GOT3 (cell line): ENCODE measurements at places on chromosomes 11 and 22.

- no peak for DNase-seq
These were observed 125.2 kb downstream of the MICAL2 start for GRCh38 chr11:12235553-12235946.

- no peak for DNase-seq
These were observed 105.4 kb upstream of the CSNK2A3 start for GRCh38 chr11:11458485-11458884.

DNA sequence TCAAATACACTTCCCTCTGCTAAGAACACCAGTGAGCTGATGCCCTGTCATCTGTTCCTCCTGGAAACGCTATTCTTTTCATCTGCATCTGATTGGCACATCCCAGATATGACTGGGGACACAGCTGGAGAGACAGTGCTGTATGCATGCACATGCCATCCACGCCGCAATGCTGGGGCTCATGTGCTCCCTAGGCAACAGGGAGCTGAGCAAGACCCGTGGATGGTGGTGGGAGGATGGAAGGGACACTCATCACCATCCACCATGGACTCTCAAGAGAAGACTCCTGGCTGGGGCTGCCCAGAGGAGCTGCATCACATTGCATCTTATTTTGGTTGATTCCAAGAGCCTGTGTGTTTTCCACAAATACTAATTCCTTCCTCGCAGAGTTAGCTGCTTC is 534.9 kb downstream of the OPCML start:
- no peak for DNase-seq

GRCh38 chr11:113271551-113272245 is 42.7 kb upstream of the TTC12 start:
- no peak for DNase-seq

DNA sequence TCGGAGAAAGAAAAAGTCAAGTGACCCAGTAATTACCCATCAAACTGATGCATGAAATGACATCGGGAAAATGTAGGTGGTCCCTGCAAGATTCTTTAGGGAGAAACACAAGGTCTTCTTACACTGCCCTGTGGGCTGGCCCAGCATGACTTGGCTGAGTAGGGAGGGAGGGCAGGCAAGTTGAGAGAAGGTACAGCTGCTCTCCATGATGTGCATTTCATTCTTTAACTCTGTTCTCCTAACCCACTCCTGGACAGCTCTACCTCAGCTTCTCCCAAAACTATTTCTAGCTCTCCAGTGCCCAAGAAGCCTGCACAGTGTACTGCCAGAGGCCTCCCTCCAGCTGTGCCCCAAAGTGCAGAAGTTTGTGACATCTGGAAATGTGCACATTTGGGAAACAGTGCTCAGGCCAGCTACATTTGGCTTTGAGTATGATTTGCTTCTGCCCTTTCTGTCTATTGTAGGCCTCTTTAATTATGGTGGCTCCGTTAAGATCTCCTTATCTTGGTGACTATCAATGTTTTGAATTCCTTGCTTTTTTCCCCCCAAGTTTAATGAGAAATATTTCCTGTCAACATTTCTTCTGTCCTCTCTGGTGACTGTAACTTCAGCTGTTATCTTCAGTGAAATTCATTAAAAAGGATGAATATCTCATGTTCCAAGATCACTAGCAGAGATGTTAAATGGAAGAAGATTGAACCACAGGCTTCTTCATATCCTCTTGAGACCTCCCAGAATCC is 26.7 kb upstream of the PRSS23 start:
- DNase-seq, result no peak

DNA sequence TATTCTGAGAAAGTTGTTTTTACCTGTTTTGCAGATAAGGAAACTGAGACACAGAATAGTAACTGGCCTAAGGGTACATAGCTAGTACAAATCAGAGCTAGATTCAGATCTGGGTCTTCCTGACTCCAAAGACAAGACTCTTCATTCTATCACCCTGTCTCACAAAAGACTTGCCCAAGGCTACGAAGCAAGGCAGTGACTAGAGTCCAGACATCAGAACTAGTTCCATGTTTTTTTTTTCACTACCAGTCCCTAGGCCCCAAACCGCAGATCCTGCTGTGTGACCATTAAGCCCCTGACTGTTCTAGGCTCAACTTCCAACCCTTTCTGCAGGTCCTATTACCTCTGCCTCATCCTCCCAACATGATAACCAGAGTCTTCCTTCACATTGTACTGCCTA is 1.5 kb downstream of the BACE1-AS start:
- no peak for DNase-seq

GRCh38 chr11:111408789-111409727 is 30.0 kb upstream of the POU2AF1 start:
- DNase-seq, result no peak

- no peak for DNase-seq
These were observed 7.6 kb upstream of the MS4A10 start for GRCh38 chr11:60777572-60777971.

DNA sequence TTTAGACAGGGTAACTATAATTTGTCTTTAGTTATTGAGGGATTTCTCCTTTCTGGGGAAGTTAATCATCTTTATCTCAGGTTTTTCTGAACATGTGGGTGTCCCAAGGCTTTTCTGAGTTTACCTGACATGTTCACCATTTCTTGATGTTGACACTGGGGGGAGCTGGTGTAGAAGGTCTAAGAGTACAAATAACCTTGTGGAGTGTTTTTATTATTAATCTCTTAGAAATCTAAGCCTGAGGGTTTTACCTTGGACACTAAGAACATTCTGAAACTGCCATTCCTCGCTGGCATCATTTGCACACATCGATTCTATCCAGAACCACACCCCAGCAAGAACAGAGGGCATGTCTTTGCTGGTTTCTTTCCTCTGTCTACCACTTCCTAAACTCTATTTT is 15.6 kb upstream of the C11orf91 start:
- DNase-seq, result no peak

DNA sequence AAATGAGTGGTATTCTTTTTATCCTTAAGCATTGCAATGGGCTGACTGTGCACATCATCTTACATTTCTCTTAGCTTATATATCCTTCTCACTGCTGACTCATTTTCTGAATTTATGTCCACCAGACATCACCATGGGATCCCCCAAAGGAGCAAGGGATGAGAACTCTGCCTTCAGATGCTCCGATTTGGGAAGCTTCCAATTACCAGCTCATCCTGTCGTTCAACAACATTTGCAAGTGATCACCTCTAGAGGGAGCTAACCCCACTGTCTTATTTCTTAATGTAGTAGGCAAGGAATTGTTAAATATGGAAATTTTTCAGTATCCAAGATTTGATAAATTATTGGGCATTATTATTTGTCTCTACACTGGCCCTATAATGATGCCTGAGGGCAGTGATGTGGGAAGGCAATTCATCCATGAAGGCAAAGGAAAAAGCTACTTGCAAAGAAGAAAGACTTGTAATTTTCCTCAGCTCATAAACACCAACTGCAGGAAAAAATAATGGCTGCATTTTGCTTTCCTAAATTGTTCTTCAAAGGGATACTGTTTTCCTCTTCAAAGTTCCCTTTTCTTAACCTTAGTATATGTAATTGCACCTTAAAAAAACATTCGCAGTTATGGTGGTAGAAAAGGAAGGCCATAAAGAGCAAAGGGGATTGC is 102.4 kb upstream of the FSHB start:
- no peak for DNase-seq

GRCh38 chr11:5123802-5124521 is 14.2 kb downstream of the OR52A5 start:
- no peak for DNase-seq

DNA sequence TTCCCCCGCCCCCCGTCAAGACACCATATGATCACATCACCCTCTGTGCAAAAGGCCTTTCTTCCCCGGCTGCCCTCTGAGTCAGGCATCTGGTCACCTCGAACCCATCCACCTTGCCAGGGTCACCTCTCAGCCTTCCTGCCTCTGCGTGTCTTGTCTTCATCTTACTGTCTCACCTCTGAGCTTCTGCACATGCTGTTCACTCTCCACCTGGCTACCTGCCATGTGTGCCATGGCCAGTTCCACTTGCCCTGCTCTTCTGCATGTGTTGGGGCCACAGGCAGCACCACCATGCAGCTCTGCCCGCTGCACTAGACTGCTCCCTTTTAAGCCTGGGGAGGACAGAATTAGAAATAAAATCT is 9.8 kb downstream of the ZNF74 start:
- no peak for DNase-seq

DNA sequence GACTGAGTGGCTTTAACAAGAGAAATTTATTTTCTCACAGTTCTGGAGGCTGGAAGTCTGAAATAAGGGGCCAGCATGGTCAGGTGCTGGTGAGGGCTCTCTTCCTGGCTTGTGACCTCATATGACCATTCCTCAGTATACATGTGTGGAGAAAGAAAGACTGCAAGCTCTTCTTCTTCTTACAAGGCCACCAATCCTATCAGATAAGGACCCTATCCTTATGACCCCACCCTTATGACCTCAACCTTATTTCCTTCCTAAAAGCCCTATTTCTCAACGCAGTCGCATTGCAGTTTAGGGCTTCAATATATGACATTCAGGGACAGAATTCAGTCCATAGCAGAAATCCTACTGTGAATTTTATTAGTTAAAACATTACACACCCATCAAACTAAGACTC is 124.4 kb upstream of the RAG2 start:
- DNase-seq, result no peak

GRCh38 chr22:25666308-25666707 is 75.7 kb upstream of the MYO18B start:
- DNase-seq, result no peak

GRCh38 chr22:26460202-26460601 is 23.4 kb downstream of the HPS4 start:
- DNase-seq, result no peak

DNA sequence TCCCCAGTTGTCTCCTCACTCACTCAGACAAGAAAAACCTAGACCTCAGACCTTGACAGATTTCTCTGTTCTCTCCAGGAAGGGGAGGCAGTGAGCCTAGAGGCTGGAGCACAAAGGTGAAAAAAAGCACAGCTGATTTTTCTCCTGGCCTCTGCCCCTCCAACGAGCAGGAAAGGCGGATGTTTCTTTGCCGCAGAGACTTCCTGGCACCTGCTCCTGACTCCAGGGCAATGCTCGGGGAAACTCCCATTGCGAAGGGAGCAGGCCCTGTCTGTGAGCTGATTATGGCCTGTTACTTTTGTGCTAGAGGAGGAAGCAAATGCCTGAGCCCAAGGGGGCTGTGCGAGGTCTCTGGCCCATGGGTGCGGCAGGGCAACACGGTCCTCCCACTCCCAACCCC is 25.4 kb downstream of the MS4A10 start:
- DNase-seq, result no peak

- no peak for DNase-seq
These were observed 46.2 kb upstream of the CSTF3 start for GRCh38 chr11:33207408-33207985.

DNA sequence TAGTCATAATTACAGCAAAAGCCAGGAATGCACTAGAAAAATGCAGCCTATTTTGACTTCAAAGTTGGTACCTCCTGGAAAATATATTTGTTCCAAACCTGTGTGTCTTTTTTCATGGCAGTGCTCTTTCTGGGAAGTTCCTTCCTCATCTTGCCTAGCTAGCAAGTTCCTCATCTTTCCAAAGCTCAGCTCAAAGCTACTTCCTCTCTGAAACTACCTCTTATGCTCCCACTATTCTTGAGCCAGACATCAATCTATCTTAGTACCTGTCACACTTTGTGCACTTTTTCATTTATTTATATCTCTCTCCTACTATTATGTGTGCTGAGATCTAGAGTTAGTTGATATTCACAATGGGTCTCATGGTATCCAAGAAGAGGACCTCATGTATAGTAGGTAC is 191.6 kb upstream of the CCDC90B start:
- no peak for DNase-seq

- no peak for DNase-seq
These were observed 37.7 kb upstream of the TFIP11 start for GRCh38 chr22:26549902-26550497.

DNA sequence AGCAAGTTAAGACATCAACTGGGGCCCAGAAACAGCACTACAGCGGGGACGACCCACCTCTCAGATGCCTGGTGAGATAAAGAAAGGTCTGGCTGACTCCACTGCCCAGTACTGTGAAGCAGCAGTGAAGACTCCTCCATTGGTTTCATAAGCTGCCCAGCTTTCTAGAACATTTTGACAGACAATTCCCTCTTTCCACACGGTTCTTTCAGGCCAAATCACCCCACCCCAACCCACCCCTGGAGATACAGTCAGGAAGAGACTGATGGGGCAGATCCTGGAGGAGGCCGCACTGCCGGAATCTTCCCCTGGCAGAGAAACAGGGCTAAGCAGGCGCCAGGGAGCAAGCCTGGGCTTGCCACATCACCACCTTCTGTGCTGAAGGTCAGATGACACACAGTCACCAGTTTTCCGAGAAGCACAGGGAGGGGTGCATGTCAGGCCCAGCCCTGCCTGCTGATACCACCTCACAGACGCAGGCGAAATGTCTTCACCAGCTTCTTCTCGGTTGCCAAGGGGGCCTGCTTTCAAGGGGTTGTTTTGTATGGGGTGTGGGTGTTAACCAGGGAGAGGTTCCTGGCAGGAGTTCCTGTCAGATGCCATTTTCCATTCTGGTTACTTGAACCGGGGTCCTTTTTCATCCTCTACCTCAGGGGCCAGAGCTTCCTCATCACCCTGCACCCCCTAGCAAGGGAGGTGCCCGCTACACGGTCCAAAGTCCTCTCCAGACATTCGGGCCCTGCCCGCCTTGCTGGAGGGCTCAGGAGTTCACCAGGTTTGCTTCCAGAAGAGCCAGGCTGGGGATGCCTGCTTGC is 1.4 kb upstream of the NEAT1 start:
- DNase-seq, result peak; percentile 68

DNA sequence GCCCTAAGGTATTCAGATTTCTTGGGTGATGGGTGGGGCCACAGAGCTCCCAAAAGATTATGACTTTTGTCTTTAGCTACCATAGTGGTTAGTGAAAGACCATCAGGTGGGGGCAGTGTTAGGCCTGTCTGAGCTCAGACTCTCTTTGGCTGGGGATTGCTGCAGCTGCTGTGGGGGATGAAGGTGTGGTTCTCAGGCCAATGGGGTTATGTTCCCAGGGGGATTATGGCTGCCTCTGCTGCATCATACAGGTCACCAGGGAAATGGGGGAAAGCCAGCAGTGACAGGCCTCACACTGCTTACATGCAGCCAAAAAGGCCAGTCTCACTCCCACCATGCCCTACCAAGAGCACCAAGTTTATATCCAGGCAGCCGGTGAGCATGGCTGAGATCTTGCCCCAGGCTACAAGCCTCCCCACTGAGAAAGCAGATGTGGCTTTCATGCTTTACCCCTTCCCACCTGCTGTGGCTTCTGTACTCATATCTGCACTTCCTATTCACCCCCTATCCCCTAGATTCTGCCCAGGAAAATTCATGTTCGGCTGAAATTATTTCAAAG is 24.8 kb downstream of the CNTF start:
- DNase-seq, result no peak

GRCh38 chr22:46769191-46769675 is 6.8 kb downstream of the TBC1D22A start:
- no peak for DNase-seq
